ENCODE measurements at places on chromosomes 4 and X.

GRCh38 chr4:118911238-118911703 is 22.6 kb downstream of the SYNPO2 start:
- DNase-seq: no peak

DNA sequence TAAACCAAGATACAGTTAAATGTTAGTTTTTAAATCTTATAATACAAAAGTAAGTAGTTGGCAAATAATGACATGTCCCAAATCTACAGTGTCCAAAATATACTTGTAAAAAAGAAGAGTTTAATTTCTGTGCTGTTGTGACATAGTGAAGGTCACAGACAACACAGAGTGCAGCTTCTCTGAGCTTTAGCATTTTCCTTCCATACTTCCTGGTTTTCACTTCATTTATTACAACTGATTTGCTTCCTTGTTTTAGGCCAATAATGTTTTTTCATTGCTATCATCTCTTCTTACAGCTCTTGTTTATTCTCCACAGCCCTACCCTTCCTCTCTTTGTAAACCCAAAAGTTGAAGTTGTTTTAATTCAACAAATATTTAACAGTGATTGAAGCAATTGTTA is 132.4 kb upstream of the TET2 start:
- DNase-seq: no peak

GRCh38 chrX:28127662-28128061 is 146.4 kb upstream of the DCAF8L1 start:
- no peak for DNase-seq

- no peak for DNase-seq
These were observed 167.8 kb downstream of the AFAP1 start for GRCh38 chr4:7771541-7772507.

GRCh38 chr4:81040012-81040659 is 9.6 kb downstream of the BMP3 start:
- DNase-seq: no peak

GRCh38 chrX:115650449-115650848 is 89.5 kb downstream of the PLS3 start:
- DNase-seq: no peak

DNA sequence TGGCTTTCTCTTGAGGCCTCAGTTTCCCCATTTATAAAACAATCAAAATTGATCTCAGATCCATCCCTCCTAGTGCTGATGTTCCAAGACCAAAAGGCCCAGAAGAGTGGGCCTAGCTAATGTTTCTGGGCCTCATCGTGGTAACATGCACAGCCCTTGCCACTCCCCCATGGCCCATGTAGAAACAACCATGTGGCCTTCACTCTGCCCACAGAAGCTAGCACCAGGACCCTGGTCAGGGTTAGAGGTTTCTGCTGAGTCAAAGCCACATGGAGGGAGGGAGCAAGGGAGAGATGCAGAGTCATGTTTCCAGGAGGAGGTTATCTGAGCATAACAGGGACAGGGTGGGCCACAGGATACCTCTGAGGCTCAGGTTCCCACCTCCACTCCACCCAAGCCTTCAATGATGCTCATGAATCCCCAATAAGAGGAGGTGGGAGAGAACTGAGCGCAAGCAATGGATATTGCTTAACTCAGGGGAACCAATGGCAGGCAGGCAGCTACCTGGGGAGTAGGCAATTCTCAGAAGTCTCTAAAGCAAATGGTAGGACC is 16.9 kb downstream of the OTUD5 start:
- no peak for DNase-seq

GRCh38 chr4:141580523-141580922 is 55.9 kb upstream of the IL15 start:
- no peak for DNase-seq

DNA sequence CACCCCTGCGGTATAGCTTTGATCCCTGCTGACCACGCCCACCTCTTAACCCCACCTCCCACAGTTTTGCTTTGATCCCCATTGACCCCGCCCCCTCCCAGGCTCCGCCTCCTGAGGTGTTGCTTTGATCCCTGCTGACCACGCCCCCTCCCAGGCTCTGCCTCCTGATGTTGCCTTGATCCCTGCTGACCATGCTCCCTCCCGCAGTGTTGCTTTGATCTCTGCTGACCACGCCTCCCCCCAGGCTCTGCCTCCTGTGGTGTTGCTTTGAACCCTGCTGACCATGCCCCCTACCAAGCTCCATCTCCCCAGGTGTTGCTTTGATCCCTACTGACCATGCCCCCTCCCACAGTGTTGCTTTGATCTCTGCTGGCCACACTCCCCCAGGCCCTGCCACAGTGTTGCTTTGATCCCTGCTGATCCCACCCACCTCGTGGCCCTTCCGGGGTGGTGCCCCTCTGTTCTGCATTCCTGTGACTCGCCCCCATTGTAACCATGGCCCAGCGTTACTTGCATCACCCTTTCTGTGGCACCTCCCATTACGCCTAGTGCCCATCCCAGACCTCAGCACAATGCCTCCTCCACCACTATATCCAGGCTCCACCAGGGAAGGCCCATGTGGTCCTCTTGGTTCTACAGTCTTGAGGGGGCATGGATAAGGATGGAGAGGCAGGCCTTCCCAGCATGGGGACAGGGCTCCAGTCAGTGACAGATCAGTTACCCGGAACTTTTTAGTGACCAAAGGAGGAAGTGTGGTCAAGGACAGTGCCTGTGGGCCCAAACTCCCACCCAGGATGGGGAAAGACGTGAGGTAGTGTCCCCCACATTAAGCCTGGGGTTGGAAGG is 70.8 kb downstream of the ADRA2C start:
- no peak for DNase-seq

- DNase-seq: no peak
These were observed 116.1 kb downstream of the FAM53A start for GRCh38 chr4:1567808-1568581.

GRCh38 chr4:189204616-189205015 is 736.1 kb upstream of the FRG1 start:
- DNase-seq: no peak

DNA sequence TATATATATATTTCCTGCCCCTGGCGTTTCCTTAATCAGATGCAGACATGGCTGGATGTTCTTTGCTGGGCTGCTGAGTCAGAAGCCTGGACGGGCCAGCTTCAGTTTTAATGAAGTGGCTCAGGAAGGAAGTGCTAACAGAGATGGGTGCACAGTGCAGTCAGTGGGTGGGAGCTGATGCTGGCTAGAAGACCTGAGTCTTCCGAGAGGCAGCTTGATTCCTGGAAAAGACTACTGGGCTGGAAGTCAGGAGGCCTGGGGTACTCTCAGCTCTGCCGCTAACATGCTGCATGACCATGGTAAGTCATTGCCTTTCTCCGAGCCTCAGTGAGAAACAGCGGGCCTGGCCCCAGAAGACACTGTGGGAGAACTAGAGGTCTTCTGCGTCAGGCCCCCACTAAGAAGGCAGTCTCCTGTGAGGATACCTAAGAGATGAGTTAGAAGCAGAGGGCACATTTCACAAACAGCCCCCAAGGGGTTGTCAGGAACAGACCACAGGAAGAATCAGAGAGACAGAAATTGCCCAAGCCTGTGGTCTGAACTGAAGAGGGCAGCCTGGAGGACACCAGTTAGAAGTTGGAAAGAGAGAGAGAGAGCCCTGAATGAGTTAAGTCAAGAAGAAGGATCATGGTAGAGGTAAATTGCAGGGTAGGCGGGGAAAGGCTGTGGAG is 8.3 kb upstream of the CD40LG start:
- no peak for DNase-seq

- DNase-seq: no peak
These were observed 166.8 kb downstream of the COL4A6 start for GRCh38 chrX:108271397-108271787.

GRCh38 chr4:144687466-144687865 is 41.5 kb downstream of the HHIP start:
- no peak for DNase-seq

DNA sequence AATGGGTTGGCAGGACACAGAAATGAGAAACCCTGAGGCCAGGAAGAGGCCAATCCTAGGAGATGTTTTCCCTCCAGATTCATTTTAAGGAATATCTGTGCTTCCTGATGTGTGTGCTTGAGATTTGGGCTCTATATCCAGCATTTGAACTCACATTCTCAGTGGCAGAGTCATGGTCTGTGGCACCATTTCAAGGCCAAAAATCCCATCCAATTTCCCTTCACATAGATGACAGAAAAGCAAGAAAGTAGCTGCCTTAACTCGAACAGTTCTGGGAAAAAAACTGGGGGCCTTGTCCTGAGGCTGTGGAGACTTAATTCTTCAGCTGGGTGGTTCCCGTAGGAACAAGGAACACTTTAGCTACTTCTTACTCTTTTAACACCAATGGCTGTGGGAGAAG is 27.4 kb downstream of the TAF7L start:
- no peak for DNase-seq

DNA sequence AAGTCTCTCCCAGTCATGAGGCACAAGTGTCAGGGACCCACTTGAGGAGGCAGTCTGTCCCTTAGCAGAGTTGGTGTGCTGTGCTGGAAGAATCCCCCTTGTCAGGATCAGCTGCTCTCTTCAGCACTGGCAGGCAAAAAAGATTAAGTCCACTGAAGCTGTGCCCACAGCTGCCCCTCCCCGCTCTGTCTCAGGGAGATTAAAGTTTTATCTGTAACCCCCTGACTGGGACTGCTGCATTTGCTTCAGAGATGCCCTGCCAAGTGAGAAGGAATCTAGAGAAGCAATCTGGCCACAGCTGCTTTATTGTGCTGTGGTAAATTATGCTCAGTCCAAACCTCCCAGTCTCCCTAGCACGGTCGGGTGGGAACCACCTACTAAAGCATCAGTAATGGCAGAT is 37.4 kb upstream of the HEPH start:
- DNase-seq: no peak

DNA sequence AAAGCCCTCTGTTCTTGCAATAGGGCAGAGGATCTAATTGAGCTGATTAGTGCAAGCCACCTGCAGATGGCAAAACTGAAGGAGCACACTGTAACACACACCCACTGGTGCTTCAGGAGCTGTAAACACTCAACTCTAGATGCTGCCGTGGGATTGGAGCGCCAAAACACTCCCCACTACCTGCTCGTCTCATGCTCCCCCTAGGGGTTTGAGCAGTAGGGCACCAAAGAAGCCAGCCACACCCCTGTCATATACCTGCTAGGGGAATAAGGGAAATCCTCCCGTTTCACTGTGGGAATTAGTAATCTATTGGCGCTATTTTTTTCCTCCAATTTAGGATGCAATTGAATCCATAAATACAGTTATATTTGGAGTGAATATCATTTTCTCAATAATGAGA is 360.2 kb downstream of the GLUD2 start:
- no peak for DNase-seq

DNA sequence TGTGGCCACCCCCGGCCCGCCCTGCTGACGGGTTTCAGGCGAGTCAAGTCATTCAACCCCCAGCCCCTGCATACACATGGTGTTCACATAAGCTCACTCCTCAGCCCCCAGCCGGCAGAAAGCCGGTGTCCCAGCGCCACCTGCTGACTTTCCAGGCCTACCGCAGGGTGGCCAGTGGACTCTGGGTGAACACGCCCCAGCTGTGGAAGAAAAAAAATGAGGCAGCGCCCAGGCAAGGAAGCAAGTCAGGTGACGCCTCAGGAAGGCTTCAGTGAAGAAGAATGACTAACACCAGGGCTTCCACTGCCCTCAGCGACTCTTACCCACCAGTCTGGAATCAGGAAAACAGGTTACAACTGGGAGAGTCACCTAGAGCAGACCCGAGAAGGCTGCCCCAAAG is 15.8 kb downstream of the BCAP31 start:
- DNase-seq: no peak

- DNase-seq: no peak
These were observed 29.9 kb upstream of the SOD3 start for GRCh38 chr4:24765376-24765988.

- no peak for DNase-seq
These were observed 176.0 kb downstream of the MGST2 start for GRCh38 chr4:139841464-139842195.

DNA sequence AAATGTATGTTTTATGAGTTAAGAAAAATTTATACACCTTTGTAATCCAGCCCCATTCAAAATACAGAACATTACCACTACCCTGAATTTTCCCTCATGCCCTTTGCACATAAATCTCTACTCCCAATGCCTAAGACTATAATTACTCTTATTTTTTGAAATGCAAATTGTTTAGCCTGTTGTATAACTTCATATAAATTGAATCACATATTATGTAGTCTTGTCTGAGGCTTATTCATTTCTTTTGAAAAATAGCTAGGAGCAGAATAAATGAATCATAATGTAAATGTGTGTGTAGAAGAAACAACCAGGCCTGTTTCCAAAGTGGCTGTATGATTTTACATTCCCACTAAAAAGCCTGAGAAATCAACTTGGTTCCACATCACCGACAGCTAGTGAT is 319.8 kb downstream of the DCAF12L2 start:
- DNase-seq: no peak

- DNase-seq: no peak
These were observed 1.5 kb downstream of the QRFPR start for GRCh38 chr4:121379276-121379675.

- no peak for DNase-seq
These were observed 21.3 kb upstream of the PNPLA4 start for GRCh38 chrX:7948483-7948882.

DNA sequence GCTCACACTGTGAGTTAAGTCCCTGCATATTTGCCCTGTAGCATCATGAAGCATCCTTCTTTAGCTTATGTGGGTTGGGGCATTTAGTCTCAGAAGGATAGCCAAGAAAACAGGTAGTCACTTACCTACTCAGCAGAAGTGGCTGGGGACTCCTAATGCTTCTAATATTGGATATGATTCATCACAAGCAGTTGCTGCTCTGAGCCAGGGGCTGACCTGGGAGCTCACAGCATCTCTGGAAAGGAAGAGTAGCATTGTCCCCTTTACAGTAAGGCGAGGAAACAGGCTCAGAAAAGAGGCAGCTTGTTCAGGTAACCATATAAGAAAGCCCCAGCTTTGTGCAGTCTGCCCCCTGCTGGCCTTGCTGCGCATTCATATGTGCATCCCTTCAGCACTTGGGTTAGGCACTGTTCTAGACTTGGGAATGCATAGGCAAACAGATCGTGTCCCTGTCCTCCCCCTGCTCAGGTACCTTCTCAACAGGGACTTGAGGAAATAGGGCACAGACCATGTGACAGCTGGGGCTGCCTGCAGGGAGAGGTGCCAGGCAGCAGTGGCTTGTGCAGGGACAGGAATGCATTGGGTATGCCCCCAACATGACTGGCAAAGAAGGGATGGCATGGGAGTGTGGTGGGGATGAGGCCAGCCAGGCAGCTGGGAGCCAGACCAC is 35.7 kb upstream of the TBC1D14 start:
- peak; percentile 56 for DNase-seq

- DNase-seq: no peak
These were observed 17.8 kb upstream of the MAGED4 start for GRCh38 chrX:52166840-52167239.
